ENCODE measurements at places on chromosomes 5 and 9.

DNA sequence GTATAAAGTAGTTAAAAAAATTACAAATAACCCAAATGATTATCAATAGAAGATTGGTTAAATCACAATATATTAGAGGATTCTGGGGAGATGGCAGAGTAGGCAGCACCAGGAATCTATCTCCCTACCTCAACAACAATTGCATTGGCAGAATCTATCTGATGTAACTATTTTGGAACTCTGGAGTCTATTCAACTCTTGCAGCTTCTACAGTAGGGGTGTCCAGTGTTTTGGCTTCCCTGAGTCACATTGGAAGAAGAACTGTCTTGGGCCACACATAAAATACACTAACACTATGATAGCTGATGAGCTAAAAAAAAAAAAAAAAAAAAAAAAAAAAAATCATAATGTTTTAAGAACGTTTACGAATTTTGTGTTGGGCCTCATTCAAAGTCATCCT is 29.2 kb upstream of the ECM2 start:
- no peak for DNase-seq

GRCh38 chr5:137888863-137889759 is at the start of gene PKD2L2:
Gene PKD2L2, plus strand, starts transcription at chr5:137889457. Its CDS starts 35 bp downstream, at chr5:137889492.
- DNase-seq = peak; percentile 88

- DNase-seq = no peak
Observed at GRCh38 chr9:71383308-71383940, 262.0 kb upstream of the TRPM3 start.

DNA sequence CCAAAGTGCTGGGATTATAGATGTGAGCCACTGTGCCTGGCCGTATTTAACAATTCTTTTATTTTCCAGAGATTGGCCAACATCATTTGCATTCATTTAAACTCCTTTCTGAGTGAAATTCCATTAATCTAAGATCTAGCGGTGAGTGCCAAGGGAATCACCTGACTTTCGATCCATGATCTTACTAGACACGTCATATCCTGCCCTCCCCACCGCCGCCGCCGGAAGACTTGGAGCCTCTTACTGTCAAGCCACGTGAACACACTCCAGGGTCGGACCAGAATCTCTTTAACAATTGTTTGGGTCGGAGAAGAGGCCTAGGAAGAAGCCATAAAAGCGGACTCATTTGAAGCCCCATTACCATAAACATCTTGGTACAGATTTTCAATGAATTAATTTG is 12.9 kb downstream of the INPP5E start:
- DNase-seq = no peak

- no peak for DNase-seq
Observed at GRCh38 chr5:99639905-99640304, 711.1 kb upstream of the CHD1 start.

DNA sequence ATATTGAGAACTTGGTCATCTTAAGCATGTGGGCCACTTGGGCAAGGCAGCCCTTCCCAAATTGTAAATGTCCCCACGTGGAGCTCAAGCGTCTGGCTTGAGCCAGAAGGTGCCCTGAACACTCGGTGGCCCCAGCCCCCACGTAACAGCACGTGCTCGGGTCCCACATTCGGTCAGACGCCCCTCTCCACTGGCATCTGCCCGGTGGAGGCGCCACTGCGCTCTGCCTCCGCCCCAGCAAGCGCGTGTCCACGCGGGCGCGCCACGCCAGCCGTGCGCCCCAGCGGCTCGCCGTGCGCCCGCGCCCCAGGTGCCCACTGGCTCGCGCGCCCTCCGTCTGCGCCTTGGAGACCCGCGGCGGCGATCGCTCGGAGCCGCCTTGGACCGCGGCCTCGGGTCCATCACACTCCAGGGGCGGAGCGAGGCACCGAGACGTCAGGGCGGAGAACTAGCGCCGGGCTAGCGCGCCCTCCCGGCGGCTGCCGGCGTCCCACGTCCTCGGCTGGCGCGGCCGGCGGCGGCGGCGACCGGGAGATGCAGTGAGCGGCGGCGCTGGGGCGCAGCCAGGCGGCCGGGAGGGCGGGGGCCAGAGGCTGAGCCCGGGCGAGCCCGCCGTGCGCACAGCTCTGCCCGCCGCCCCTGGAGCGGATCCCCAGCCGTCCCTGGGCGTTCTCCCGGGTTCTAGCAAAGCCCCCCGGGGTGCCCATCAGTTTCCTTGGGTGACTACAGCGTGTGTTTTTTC is at the start of gene PALM2AKAP2:
TSS of gene PALM2AKAP2 (plus strand) at position 488 of the 742 bp plus-strand sequence. CDS start 291 bp downstream, outside the sequence.
- peak; percentile 75 for DNase-seq

DNA sequence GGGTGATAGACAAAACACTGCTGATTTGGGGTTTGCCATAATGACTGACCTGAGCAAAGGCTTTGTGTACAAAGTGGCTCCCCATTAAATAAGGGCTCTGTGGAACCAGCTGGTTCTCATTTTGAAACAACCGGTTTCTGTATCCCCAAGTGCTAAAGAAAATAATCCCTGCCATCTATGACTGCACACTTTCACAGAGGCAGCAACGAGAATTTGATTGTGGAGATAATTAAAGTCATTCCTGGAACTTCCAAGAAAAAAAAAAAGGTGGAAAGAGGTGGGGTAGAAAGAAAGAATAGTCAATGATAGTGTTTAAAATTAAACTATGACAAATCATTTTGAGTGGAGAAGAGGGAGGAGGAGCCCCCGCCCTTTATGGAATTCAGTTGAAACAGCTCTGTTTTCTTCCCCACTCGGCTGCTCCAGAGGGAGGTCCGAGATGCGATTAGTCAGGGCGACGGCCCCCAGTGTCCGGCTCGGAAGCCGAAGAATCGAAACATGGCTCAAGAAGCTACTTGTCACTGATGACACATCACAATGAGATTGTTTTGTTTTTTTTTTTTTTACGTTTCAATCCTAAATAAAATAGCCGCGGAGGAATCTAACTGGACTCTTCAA is 38.4 kb downstream of the EBF1 start:
- peak; percentile 79 for DNase-seq

DNA sequence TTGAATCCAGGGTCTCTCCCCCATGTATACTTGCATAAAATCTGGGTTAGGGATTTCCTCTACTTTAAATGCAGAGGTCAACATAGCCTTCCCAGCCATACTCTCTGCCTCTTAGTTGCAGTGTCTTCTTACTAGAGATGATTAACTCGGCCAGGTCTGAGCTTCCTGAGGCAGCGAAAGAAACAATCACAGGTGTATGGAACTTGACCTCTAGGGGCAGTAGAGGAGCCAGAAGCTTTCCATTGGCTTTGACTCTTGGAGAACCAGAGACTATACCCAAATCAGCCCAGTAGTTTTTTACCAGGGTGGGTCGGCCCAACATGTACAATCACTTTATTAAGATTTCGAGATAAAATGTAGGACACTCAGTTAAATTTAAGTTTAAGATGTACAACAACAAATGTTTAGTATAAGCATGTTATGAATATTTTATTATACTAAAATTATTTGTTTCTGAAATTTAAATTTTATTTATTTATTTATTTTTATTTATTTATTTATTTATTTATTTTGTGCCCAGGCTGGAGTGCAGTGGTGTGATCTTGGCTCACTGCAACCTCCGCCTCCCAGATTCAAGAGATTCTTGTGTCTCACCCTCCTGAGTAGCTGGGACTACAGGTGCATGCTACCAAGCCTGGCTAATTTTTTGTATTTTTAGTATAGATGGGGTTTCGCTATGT is 48.0 kb upstream of the DMRT3 start:
- DNase-seq = peak; percentile 29

GRCh38 chr5:180133971-180134508 is 62.5 kb upstream of the RNF130 start:
- no peak for DNase-seq

DNA sequence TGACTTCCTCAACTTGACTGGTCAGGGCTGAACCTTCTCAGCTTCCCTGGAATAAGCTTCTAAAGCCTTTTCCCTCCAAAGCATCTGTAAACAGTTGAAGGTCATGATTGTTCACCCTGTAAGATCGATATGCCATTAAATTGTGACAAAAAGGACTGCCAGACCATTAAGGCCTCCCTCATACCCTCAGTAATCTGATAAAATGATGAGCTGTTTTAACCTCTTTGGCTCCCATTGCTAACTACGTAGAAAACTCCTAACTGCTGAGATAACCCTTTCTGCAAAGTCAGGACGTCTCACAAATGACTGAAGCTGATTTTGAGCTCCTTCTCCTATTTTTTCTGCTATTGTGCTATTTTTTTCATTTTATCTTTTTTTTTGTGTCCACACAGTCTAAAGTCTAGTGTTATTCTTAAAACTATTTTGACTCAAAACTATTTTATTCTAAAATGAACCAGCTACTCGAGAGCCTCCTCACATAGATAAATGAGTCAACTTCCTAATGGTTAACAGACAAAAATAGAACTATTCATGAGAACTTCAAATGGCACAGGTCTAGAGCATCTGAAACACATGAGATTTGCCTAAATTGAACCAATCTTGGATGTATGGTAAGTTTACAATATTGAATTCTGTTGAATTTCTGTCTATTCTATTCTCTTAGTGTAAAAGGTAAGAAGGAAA is 395.6 kb upstream of the TLE4 start:
- peak; percentile 20 for DNase-seq

DNA sequence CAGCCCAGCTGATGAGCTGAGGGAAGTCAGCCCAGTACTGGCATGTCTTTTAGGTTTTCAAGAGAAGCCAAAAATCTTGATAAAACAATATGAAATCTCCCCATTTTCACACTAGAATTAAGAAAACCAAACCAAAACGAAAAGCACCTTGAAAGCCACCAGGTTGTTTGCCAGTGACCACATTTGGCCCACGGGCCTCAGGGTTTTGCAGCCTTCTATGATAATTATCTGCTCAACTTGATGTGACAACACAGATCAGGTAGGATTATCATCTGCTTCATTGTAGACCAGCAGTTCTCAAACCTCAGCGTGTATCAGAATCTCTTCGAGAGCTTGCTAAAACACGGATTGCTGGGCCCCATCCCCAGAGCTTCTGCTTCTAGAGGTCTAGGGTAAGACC is 101.4 kb downstream of the GALNT10 start:
- DNase-seq = no peak

DNA sequence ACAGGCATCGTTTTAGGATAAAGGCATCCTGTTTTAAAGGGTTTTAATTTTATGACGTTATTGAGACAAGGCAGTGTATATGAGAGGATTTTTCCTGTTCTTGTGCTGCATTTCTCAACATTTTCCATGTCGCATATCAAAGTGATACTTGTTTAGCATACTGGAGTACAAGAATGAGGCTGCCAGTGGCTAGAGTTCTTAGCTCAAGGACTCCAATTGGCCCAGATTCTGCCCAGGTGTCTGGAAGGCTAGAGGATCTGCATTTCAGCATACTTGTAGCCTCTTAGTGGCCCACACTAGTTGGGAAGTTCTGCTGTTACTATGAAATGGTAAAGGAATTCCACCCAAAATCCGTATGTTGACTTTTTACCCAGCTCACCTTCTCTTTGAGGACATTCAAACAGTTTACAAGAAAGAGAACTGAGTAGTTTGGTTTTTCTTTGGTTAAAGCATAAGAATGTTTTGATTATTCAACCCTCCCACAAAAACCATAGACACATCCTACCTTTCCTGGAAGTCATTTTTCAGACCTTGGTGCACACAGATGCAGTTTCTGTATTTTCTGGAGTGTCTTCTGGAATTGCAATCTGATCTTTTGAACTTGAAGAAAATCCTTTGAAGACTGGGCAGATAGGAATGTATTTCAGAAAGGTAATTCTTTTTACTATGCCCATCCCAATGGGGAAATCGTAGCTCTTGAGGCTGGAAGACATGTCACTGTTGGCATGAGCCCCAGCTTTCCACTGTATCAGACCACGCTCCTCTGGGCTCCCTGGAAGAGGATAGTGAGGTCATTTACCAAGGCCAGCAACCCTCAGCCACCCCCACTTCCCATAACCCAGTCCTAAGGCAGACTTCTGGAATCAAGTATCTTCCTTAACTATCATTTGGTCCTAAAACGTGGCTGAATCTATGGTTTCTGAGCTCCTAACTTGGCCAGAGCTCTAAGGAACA is 11.3 kb downstream of the SLC23A1 start:
- DNase-seq = no peak

GRCh38 chr9:128787659-128788058 is 606 bp downstream of the TBC1D13 start:
- peak; percentile 19 for DNase-seq

DNA sequence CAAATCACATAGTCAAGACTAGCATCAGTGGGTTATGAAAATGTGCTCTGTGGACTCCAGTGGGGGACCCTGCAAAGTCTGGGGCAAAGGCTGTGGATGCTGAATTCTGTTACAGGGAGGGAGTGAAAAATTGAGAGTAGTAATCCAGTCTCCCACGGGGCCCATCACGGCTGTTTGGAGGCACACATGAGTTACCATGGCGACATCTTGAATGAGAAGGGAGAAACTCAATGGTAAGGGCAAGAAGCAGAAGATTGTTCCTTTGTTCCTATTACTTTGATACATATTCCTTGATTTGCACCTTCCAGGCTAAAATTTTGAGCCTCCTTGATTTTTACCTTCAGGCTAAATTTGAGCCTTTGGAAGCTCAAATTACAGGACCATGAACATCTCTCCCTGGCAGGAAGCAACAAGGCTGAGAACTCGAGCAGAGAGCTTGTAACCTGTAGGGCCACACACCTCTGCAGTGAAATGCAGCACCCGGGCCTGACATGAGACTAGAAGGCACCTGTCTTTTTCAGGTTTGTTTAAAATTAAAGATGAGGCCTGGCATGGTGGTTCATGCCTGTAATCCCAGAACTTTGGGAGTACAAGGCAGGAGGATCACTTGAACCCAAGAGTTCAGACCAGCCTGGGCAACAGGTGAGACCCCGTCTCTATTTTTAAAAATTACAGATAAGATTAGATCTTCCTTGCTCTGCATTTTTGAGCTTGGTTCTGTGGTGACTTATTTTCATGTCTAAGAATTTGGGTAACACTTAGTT is 31.0 kb upstream of the ZFR start:
- DNase-seq = no peak

DNA sequence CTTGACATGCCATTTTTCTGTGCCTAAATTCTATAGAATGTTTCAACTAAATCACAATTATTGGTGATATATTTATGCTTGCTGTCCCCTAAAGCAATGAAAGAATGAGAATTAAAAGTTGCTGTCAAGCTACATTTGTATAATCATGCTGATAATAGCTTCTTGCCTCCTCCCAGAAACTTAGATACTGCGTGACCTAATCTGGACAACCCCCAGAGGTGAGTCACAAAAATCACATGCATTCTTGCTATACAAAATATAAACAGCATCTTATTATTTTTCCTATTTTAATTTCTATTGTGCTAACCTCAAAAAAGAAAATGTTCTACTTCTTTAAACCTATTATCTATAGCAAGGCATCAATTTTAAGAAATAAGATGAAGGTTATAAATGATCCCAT is 995.8 kb upstream of the ACO1 start:
- DNase-seq = no peak

DNA sequence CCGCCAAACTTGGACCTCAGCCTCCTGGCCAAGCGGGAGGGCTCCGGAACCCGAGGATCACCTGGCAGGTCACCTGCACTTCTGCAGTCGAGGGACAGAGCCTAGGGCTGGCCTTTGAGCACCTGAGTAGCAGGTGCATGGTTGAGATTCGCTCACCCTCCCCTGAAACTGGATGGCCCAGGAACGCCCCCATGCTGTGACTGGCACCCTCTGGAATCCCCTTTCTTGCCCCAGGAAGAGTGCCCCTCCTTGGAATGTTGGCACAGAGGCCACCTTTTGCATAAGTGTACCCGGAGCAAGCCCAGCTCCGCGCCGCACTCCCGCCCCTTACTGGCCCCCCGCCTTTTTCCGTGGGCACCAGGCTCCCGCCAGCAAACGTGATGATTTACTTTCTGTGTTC is 112.5 kb upstream of the IER5L start:
- DNase-seq = no peak

All from ELR (cell line).